ENCODE measurements at places on chromosomes 11 and 22.
A peak's percentile ranks its signal among the peaks of the same experiment; 100 is the strongest.

DNA sequence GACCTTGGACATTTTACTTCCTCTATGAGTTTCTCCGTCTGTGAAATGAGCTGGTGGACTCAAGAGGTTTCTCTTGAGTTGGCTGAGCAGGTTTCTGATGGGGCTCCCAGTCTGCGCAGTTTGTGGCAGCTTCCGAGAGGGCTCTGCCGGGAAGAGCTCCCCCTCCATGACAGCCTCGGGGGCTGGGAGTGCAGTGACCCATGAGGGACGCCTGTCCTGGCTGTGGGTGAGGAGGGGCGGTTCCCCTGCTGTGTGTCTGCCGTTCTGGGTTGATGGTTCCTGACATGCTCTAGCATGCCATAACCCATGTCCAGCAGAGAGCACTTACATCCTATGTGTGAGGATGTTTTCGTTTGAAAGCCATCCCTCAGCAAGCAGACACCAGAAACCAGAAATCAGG, 14.8 kb downstream of the CSF2RB start:
- DNase-seq, result no peak

- no peak for DNase-seq
These were observed 5.2 kb upstream of the NXPE1 start for GRCh38 chr11:114564831-114565230.

GRCh38 chr11:74019860-74020259, 11.0 kb upstream of the UCP3 start:
- peak; percentile 83 for DNase-seq

DNA sequence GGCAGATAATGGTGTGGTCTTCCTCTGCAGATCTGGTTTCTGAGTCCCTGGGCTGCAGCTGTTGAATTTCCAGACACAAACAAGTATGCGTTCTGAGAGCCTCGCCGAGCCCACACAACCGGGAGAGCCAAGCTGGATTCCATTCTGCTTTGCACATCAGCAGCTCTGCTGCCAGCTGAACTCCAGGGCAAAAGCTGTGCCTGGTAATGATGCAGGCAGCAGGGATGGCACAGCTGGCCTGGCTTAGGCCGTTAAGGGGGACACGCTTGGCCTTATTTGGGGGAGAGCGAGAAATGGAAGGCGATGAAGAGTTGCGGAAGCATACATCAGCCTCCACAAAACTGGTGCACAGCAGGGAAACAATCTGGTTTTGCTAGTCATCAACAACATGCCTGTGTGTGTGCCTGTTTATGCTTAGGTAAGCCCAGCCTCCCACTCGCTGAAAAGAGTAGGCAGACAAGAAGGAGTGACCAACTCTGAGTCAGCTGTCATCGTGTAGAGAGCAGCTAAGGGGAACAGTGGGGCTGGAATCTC, 25.1 kb downstream of the ADAMTS8 start:
- no peak for DNase-seq

GRCh38 chr11:95863486-95864140, 60.3 kb downstream of the MTMR2 start:
- no peak for DNase-seq

- no peak for DNase-seq
These were observed 653 bp downstream of the PCSK7 start for GRCh38 chr11:117230999-117231841.

GRCh38 chr22:37183432-37184379, 4.3 kb downstream of the C1QTNF6 start:
- DNase-seq, result no peak

DNA sequence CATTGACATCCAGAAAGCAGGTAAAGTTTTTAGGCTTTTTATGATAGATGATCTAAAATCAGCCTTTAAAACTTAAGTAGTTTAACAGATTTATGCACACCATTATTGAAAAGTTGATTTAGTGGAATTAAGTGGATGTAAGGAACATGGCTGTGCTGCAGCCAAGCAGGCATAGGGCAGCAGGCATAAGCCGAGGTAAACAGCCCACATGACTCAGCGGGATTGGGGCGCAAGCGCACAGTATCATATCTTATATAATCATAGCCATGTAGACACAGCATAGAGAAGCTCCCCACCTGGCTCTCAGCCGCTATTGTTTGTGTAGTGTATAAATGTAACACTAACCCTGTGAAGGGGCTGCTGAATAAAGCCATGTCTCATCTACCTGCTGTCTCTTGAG, 157.5 kb downstream of the WNT11 start:
- DNase-seq, result no peak

- DNase-seq, result no peak
These were observed 33.3 kb downstream of the OPCML start for GRCh38 chr11:133498969-133499368.

DNA sequence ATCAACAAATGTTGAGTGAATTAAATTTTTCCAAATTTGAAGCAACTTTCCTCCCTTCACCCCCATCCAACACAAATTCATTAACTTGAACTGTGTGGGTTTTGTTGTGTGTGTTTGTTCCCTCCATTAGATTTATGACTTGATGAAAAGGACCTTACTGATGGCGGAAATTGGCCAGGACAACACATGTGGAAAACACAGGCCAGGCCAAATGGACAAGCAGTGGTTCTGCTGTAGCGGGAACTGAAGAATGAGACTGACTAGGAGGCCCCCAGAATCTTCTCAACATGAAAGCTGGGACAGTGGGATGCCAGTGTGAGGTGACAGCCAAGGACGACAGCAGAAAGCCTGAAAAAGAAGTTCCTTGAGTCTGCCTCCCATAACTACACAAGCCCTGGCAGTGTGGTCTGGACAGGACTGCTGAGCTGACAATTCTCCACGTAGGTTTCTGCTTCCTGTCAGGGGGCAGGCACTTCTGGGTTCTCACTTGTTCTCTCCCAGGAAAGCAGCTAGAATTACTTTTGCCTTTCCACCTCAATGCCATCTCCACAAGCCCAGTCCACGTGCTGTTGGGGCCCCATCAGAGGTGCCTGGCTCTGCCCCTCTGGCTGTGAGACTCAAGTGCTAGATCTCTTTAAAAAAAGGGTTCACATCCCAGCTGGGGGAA, 94.3 kb downstream of the ETS1 start:
- DNase-seq, result no peak

- DNase-seq, result no peak
These were observed 16.7 kb downstream of the SHANK2 start for GRCh38 chr11:71235719-71236118.

DNA sequence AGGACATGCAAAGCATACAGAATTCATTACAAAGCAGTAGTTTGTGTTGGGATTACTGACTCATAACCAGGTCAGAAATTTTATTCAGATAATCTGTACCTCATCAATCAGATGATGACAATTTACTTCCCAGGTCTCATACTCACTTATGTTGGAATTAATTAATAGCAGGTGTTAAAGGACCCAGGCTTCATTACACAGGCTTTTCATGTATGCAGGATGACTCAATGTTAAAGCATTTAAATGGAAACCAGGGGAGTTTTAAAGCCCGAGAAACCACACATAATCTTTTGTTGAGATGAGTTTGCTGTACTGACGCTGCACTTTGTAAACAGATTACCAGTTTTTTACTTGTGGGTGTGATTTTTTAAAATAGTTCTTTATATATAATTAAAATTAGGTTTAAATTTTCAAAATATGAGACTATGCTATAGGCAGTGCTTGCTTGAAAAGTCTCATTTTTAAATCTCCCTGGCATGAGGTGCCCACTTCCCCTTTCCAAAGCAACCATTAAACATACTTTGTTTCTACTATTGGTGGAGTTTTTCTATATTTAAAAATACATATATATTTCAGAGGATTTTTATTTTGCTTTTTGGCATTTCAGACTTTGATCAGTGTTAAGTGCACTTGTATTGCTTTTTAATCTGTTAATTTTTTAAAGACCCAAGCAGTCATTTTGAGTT, 41.0 kb downstream of the CEP57 start:
- no peak for DNase-seq

DNA sequence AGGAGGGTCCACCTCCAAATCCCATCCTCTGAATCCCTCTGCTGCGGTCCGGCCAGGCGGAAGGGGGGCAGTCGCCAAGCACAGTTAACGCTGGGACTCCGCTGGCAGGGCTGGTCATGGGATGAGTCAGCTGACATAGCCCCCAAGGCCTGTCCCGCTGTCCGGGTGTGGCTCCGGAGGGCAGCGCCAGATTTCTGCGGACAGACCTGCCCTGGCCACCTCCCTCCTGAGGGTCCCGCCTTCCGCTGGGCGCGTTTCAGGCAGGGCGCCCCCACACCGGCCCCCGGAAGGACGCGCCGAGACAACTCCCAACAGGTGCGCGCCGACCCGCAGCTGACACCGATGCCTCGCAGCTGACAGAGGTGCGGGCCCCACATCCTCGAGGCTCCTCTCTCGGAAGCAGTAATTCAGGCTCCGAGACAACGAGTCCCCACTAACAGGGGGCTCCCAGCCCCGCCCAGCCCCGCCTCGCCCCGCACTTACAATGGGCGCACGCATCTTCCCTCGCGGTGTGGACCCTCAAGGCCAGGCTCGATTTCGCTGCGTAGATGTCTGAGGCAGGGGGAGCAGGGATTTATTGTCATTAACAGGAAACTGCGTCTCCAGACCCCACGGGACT, 607 bp downstream of the PLAAT3 start:
- peak; percentile 16 for DNase-seq

DNA sequence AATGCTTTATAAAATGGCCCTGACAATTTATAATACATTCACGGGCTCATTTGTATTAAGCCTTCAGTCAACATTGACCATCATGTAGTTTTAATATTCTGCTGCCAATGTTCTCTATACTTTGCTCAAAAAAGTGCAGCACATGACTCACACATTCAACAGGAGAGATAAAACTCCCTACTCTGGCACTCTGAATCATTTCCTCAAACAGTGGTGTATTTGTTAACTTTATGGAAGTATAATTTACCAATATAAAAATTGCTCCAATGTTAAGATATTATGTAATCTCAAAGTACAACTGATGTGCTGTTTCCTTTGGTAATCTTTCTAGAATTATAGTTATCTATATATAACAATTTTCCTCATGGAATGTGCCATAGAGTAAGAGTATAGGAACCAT, 39.9 kb downstream of the MAML2 start:
- no peak for DNase-seq

DNA sequence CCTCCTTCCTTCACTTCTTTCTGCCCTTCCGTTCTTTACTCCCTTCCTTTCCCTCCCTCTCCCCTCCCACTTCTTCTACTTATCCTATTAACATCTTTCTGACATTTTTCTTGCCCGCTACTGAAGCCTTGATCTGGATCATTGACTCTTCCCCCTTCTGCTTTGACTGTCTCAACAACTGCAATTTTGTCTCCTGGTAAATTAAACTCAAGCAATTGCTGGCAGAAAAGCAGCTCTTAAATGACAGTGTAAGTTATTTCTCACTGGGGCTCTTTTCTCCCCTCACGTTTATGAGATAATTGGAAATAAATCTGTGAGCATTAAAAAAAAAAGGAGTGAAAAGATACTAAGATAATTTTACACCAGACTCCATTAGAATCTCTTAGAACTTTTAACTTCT, 120.0 kb downstream of the SLC17A6 start:
- no peak for DNase-seq

GRCh38 chr11:86492370-86493010, 117.8 kb downstream of the CCDC81 start:
- no peak for DNase-seq

- DNase-seq, result no peak
These were observed 978 bp downstream of the LUZP2 start for GRCh38 chr11:24497831-24498230.

GRCh38 chr11:44899959-44900358, 50.7 kb downstream of the TP53I11 start:
- peak; percentile 10 for DNase-seq

DNA sequence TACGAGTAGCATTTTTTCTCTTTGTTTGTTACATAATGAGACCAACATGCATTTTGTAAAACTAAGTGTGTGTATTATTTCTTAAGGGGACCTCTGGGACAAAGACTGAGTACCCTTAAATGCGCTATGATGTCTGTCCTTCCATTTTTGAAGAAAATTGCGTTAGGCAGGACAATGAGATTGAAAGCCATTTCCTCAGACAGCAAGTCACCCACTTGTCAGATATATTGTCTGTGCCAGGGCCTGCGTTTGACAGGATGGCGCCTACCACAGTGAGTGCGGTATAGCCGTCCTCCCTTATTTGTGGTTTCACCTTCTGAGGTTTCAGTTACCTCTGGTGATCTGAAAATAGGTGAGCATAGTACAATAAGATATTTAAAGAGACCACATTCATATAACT, 2.2 kb downstream of the AP2A2 start:
- peak; percentile 36 for DNase-seq

- peak; percentile 86 for DNase-seq
These were observed 79.3 kb downstream of the MICAL2 start for GRCh38 chr11:12189543-12190235.

GRCh38 chr11:13868710-13869397, 93.7 kb upstream of the SPON1 start:
- peak; percentile 14 for DNase-seq

DNA sequence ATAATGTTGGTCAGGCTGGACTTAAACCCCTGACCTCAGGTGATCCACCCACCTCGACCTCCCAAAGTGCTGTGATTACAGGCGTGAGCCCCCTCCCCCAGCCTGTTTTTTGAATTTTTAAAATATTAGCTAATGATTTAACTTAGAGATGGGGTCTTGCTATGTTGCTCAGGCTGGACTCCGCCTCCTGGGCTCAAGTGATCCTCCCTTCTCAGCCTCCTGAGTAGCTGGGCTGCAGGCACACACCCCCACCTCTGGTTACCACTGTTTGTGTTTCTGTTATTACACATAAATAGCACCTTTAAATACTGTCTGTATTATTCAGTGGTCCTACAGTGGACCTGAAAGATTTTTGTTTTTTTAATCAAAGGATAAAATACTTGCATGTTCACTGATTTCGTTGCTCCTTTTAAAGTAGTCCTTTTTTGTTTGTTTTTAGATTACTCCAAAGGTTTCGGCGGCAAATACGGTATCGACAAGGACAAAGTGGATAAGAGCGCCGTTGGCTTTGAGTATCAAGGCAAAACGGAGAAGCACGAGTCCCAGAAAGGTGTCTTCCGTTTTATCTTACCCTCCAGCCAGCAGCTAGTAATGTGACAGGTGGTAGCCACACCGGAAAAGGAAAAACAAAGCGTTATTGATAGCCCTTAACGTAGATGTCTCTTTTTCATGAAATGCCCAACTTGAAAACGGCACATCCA, 21.1 kb downstream of the CTTN start:
- no peak for DNase-seq

- no peak for DNase-seq
These were observed 6.6 kb downstream of the SERHL2 start for GRCh38 chr22:42560381-42560780.

GRCh38 chr11:101321222-101321621, 191.6 kb upstream of the PGR start:
- DNase-seq, result no peak

DNA sequence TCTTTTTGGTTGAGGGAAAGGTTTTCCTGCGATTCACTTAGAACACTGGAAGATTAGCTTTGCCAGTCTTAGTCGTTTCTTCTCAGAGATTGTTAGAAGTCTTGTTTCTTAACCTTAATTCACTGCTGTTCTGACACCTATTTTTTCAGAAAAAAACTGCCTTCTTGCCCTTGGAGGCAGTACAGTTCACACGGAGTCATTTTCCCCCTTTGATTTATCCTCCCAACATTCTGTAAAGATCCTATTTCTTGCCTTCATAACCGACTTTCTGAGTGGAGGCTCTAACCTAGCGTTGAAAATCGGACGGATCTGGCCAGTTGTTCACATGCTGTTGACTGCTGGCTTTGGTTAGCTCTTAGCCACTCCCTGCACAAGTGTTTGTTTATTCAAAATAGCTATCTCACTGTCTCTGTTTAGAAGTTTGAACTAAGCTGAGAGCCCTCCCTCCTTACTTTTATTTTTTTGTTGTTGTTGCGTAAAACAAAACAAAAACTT, 737 bp downstream of the BCL2L13 start:
- peak; percentile 27 for DNase-seq
